Stimulated activated memory B cell treated with anti-CD40 and anti-IgM and Interleukin-4, amounts not matched to agents 10 μg/mL and 1 μg/mL and 100 μg/mL, for 72 hours (primary cell): ENCODE measurements at places on chromosomes 16 and 17.

DNA sequence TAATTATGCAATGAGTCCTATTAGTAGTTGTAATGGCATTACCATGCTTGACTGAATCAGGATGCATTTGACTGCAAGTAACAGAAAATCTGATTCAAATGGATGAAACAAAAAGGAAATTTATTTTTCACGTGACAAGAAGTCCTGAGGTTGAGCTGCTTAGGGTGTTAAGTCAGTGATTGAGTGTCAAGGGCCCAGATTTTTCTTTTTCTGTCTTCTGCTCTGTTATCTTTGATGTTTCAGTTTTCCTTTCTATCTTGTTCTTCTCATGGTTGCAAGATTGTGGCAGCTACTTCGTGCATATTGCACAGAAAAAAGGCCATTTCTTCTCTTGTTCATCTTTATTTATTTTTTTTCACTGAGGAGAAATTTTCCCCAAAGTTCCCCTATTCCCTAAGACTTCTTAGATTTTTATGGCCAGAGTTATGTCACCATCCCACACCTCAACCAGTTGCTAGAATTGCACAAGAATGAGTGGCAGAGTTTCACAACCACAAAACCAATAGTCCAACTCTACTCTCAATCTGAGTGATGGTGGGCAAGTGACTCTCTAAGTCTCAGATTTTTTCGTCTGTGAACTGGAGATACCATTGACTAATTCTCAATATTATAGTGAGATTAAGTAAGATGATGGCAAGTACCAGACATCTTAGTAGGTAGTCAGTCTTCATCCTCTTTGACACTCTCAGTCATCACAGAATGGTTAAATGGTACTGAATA, 15.7 kb upstream of the GPR139 start:
- no peaks in the 10 kb centered on the region for H3K36me3 ChIP-seq
- H3K27me3 ChIP-seq = no peaks in the 10 kb centered on the region

DNA sequence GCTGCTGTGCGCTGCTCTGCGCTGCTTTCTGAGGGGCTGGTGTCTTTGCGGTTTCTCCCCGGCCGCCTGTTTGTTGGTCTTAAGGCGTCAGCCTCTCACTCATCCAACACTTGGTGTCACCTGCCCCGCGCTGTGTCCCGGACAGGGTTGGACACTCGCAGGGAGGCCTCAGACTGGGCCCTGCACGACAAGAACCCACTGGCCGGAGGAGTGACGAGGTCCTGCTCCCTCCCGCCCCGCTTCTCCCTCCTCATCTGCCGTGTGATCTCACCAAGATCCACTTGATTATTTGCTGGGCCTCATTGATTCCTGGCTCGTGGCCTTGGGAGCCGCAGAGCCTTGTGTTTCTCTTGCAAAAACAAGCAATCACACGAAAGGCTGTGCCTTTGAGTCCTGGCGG, 56.6 kb downstream of the PRMT7 start:
- H3K4me3 ChIP-seq = no peak overlapping the region
- H3K27me3 ChIP-seq = no peaks in the 10 kb centered on the region
- peaks cover 79% of the 10 kb centered on the region for H3K4me1 ChIP-seq
- ATAC-seq = no peak

DNA sequence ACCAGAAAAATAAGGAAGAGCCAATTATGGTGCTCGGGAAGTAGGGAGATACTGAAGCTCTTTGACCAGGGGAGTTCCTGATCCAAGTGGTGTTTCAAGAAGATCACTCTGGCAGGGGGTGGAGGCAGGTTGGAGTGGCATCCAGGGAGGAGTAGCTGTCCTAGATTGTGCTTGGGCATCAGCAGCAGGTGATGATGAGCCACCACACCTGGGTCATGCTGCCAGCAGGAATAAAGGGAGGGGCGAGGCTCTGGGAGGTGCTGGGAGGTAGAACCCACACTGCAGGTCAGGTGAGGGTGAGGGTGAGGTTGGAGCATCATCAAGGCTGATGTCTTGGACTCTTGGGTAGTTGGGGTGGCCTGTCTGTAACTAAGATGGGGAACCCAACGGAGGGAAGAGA, 35.4 kb upstream of the ADGRG1 start:
- H3K4me3 ChIP-seq = no peak overlapping the region
- no peak overlapping the region for H3K27ac ChIP-seq
- peaks cover 20% of the 10 kb centered on the region for H3K27me3 ChIP-seq
- H3K4me1 ChIP-seq = peaks cover 27% of the 10 kb centered on the region

DNA sequence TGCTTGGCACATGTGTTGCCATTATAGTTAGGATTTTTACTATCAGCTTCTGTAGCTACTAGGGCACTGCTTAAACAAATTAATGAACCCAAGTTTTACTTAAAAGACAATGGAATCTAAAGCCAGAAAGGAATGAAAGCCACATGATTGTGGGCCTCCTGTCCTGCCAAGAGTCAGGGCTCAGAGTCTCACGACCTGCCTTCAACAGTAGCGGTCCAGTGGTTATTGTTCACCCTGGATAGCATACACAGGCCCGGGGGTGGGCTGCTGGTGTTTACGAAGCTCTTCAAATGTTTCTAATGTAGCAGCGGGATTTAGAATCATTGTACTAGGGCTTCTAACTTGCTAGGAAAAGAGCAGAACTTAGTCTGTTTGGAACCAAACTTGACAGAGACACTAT, 7.8 kb downstream of the GABARAPL2 start:
- H3K27ac ChIP-seq = no peak overlapping the region
- no peak for ATAC-seq
- H3K36me3 ChIP-seq = peaks cover 63% of the 10 kb centered on the region
- H3K4me3 ChIP-seq = no peak overlapping the region

DNA sequence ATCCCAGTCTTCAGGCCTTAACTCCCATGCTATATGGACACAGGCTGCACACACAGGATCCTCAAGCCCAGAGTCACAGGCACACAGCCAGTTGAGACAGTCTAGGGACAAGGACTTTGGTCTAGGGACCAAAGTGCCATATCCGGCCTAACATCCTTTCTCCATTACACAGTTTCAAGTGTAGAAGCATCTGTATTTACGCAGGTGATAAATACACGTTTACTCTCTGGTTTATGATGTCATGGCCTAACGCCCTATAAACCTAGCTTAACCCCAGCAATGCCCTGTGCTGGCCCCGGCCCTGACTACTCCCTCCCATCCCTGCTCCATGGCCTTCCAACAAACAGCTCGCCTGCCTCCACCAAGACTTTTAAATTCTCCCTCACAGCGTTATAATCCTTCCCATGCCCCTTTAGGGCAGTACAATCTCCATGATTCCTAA, 17.1 kb downstream of the CUEDC1 start:
- no peak for ATAC-seq
- peaks cover 32% of the 10 kb centered on the region for H3K4me1 ChIP-seq
- peaks cover 59% of the 10 kb centered on the region for H3K27me3 ChIP-seq
- H3K36me3 ChIP-seq = no peaks in the 10 kb centered on the region

- H3K4me3 ChIP-seq = no peak overlapping the region
- peaks cover 23% of the 10 kb centered on the region for H3K4me1 ChIP-seq
- H3K27me3 ChIP-seq = peaks cover 61% of the 10 kb centered on the region
Measured at GRCh38 chr17:81480140-81481072, 32.2 kb downstream of the ACTG1 start.

- no peak for ATAC-seq
- no peaks in the 10 kb centered on the region for H3K27me3 ChIP-seq
- peak overlapping the region; percentile 99 for H3K4me3 ChIP-seq
Measured at GRCh38 chr17:50144845-50145531, 5.5 kb downstream of the PPP1R9B start.

- H3K36me3 ChIP-seq = no peaks in the 10 kb centered on the region
- no peak overlapping the region for H3K27ac ChIP-seq
- H3K27me3 ChIP-seq = no peaks in the 10 kb centered on the region
- no peak for ATAC-seq
Measured at GRCh38 chr17:60416368-60416925, 5.8 kb upstream of the CHCT1 start.

DNA sequence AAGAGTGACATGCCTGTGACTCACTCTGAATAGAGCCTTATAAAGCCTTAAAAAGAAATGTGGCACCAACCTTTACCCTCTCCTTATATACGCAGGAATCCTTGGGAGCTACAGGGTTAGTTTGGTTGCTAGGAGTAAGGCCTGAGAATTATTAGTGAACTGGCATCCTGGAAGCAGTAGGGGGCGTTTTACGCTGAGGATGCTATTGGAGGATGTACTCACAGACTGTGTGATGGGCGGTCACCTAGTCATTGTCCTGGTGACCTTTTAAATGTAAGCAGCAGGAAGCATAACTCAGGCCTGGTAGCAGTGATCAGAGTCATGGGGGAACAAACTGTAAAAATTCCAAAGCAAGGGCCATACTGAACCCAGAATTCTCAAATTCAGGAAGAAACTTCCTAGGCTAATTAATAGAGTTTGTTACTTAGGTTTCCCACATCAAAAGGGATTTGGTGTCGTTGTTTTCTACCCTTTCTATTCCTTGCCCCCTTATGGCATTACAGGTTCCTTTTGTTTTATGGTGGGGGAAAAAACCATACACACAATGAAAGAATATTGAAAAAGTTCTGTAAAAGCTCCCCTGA, 153.8 kb downstream of the SNX11 start:
- peaks cover 4% of the 10 kb centered on the region for H3K4me1 ChIP-seq
- no peaks in the 10 kb centered on the region for H3K36me3 ChIP-seq
- H3K27ac ChIP-seq = no peak overlapping the region
- ATAC-seq = peak; percentile 16
- H3K27me3 ChIP-seq = peaks cover 5% of the 10 kb centered on the region

- H3K4me1 ChIP-seq = no peaks in the 10 kb centered on the region
- no peak for ATAC-seq
Measured at GRCh38 chr17:72361892-72362291, 241.1 kb downstream of the SOX9 start.

- ATAC-seq = no peak
- H3K4me1 ChIP-seq = peaks cover 7% of the 10 kb centered on the region
- no peaks in the 10 kb centered on the region for H3K36me3 ChIP-seq
- no peak overlapping the region for H3K4me3 ChIP-seq
- no peaks in the 10 kb centered on the region for H3K27me3 ChIP-seq
Measured at GRCh38 chr16:48447940-48448536, 62.8 kb upstream of the SIAH1 start.

DNA sequence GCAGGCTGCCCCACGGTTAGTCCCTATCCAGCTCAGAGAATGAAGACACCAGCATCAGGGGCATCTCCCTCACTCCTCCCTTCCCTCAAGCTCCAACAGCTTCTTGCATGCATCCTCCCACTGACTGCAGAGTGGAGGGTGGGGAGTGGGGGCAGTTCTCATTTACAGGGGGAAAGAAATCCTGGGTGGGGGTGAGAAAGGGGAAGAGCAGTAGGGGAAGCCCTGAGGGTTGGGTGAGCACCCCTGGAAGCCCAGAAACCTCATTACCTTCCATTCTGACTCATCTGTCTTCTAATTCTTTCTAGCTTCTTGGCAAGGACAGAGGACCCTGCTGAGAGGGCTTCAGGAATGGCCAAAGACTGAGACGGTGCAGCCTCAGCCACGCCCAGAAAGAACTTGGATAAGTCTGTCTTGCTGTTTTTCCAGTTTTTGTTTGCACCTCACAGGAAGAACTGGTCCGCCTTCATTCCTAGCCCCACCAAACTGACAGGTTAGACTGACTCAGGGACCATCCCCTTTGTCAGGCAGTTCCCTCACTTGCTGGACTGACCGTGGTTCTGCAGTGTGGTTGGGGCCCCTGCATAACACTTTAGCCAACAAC, 52.5 kb upstream of the WSB1 start:
- no peaks in the 10 kb centered on the region for H3K27me3 ChIP-seq
- H3K4me3 ChIP-seq = no peak overlapping the region
- H3K27ac ChIP-seq = peak overlapping the region; percentile 63
- no peaks in the 10 kb centered on the region for H3K36me3 ChIP-seq

DNA sequence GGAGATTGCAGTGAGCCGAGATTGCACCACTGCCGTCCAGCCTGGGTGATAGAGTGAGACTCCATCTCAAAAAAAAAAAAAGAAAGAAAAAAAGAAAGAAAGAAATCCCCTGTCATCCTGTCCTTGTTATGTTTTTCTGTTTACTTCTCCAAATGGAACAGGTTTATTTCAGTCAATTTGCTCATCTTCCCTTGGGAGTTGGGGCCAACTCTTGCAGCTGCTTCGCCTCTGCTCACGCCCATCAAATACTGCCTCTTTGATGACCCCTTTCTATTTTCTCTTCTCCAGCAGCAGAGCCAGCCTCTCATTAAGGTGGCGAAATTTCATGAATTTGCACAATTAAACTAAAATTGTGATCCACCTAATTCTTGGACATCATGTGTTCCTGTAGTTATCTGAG, 173.4 kb downstream of the ZNF18 start:
- H3K4me1 ChIP-seq = no peaks in the 10 kb centered on the region
- H3K36me3 ChIP-seq = no peaks in the 10 kb centered on the region
- ATAC-seq = no peak
- no peak overlapping the region for H3K27ac ChIP-seq
- no peak overlapping the region for H3K4me3 ChIP-seq

DNA sequence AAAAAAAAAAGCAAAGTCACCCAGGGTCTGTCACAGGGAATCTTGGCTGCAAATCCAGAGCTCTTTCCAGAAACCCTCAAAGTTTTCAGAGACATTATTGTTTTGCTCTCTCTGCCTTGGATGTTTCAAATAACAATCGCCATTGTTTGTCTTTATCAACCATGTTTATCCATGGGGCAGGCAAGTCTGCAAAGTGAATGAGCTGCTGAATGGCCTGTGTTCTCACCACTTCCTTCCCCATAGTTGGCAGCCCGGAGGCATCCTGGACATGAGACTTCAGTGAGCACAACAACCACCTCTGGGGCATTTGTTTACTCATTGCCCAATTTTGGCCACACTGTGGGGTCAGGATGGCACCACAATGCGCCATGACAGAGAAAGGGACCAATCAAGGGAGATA, 53.1 kb upstream of the USP7 start:
- no peaks in the 10 kb centered on the region for H3K4me1 ChIP-seq
- no peak for ATAC-seq
- H3K27ac ChIP-seq = no peak overlapping the region
- no peak overlapping the region for H3K4me3 ChIP-seq
- peaks cover 6% of the 10 kb centered on the region for H3K36me3 ChIP-seq

- no peak overlapping the region for H3K27ac ChIP-seq
- H3K4me3 ChIP-seq = peak overlapping the region; percentile 77
- H3K27me3 ChIP-seq = no peaks in the 10 kb centered on the region
- H3K36me3 ChIP-seq = no peaks in the 10 kb centered on the region
- H3K4me1 ChIP-seq = peaks cover 57% of the 10 kb centered on the region
- peak; percentile 1 for ATAC-seq
Measured at GRCh38 chr16:85611444-85612190, 1.5 kb upstream of the GSE1 start.

DNA sequence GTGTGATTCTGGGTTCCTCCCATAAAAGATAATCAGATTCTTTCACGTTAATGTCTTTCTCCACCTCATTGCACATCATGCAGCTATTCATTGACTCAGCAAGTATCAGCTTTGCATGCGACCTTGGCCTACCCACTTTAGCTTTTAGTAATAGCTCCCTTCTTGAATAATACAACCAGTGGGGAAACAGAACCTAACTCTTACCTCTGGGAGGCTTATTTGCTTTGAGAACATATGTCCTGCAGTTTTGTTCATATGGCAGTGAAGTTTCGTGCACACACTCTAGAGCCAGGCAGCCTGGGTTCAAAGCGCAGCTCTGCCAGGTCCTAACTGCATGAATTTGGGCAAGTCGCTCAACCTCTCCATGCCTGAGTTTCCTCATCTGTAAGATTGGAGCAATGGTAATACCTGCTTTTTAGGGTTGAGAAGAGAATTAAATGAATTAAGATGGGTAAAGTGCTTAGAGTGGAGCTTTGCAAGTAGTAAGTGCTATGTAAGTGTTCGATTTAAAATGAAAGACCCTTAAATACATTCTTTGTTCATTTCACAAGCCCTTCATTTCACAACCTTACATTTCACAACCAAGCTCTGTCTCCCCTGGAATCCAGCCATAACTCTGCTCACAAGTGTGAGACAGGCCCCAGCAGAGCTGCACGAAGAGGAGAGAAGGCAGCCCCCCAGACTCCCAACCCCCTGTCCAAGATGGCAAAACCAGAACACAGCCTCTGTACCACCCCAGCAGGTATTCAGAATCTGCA, 29.3 kb downstream of the MAPT start:
- H3K36me3 ChIP-seq = no peaks in the 10 kb centered on the region
- no peak overlapping the region for H3K27ac ChIP-seq
- no peak overlapping the region for H3K4me3 ChIP-seq
